Naive thymus-derived CD8-positive, alpha-beta T cell (primary cell): ENCODE measurements at places on chromosomes 5 and 9.

- DNase-seq, result no peak
These were observed 2.0 kb downstream of the HAVCR2 start for GRCh38 chr5:157106630-157107461.

DNA sequence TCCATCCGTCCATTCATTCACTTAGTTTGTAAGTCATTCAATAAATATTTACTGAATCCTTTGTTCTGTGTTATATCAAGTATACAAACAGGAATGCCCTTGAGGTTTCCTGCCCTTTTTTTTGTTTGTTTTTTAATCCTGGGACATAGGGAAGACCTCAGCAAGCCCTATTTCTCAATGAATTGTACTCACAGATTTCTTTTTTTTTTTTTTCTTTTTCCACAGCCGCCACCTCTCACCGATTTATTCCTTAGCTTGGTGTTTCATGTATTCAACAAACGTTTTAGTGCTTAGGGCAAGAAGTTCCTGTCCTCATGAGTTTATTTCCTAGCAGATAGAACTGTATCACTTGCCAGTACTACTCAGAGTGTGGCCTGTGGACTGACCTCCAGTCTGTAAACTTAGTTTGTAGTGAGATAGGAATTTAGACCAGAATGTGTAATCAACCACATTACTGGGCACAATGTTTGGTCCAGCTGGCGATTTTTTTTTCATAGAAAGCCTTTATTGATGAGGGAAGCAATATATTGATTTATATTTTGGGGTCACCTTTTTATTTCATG is 35.4 kb upstream of the C5orf47 start:
- no peak for DNase-seq

GRCh38 chr9:93116072-93116961 is 17.7 kb downstream of the NINJ1 start:
- no peak for DNase-seq

DNA sequence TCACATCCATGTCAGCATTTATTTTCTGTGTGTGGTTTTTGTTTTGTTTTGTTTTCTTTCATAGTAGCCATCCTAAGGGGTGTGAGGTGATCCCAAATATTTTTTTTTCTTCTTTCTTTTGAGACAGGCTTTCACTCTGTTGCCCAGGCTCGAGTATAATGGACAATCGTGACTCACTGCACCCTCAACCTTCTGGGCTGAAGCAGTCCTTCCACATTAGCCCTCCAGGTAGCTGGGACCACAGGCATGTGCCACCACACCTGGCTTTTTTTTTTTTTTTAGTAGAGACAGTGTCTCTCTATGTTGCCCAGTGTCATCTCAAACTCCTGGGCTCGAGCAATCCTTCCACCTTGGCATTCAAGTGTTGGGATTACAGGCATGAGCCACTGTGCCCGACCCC is 59.1 kb downstream of the CDC42SE2 start:
- no peak for DNase-seq

GRCh38 chr9:113403646-113404045 is 2.6 kb upstream of the ALAD start:
- DNase-seq, result no peak

DNA sequence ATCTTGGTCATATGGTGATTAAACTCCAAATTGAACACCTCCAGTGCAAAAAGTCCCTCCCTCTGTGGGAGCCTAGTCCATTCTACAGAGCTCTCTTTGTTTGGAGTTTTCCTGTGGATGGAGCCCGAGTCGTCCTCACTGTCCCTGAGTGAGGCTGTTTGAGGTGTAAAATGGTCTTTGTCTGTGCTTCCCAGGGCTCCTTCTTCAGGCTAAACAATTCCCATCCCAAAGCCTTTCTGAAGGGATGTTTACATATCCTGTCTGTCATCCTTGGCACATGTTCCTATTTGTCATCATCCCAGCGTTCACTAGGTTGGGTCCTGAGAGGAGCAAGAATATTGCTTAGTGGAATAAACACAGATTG is 68.9 kb downstream of the COL27A1 start:
- no peak for DNase-seq

DNA sequence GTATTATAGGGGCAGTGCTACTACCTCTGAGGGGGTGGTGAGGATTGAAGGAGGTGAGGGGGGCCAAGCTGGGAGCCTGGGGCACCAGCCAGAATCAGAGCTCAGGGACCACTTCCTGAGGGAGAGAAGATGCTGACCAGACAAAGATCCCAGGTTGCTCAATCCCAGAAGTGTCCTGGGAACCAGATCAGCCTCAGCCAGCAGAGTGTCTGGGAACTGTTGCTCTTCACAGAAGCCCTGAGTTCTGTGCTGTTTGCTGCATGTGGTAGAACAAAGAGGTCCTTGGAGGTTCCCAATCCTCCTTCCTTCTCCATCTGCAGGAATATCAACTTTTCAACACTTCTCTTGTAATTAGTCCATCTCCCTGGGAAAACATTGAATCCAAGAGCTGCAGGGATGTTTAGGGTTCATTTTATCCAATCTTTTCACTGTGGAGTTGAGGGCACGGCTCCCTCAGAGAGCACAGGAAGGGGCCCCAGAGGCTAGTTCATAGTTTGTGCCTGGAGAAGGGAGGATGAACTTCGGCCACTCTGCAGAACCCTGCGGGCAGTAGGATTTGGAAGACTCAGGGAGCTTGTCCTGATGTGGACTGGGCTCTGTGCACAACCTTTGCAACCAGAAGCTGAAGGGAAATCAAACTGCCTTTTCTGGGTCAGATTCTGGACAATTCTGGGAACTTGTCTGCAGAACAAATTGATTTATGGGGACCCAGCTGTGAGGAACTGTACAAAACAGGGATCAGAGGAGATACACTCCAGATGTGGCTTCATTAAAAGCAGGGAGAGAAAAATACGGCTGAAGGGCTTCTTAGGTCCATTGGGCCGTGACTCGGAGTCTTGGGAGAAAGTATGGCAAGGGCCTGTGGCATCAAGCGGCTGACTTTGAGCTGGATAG is 57.1 kb downstream of the GALNT12 start:
- DNase-seq, result no peak

DNA sequence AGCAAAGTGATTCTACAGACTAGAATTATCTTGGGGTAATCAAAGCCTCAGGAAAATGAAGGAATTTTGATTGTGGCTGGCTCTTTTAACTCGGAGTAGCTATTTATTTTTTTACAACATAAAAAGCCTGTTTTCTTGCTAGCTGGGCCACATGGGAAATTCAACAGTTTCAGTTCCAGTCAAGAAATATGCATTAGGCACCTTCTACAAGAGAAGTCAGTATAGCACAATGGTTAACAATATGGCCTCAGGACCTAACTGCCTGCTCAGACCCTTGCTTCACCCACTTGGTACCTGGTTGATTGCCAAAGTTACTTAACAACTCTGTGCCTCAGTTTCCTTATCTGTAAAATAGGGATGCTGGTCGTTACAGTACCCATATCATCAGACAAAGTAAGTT is 586.2 kb downstream of the ZNF608 start:
- DNase-seq, result no peak

DNA sequence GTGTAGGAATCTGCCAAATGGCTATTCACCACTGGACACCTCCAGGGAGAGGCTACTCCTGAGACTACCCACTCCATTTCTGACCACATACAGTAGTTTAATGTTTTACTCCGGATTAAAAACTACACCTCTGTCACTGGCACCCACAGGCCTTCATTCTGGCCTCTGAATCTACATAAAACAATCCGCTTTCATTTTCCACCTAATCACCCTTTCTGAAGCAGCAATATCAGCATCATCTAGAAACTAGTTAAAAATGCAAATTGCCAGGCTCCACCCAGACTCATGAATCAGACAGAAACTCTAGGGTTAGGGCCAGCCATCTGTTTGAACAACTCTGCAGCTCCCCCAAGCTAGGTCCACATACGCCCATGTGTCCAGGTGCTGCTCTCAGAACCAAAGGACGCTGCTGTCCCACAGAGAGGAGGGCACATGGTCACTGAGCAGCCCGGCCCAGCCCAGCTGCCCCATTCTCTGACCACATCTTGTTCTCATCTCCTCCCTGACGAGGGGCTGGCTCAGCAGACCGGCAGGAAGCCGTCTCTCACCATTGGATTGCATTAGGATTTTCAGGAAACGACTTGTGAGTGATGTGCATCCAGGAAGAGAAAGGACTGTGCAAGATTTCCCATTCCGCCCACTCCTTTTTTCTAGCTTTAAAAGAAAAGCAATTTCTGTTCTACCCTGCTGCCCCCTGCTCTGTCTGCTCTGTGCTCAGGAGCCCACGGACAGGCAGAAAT is 34.7 kb downstream of the ADAM19 start:
- no peak for DNase-seq
